MCF 10A (cell line): ENCODE measurements at places on chromosomes 11 and 22.

DNA sequence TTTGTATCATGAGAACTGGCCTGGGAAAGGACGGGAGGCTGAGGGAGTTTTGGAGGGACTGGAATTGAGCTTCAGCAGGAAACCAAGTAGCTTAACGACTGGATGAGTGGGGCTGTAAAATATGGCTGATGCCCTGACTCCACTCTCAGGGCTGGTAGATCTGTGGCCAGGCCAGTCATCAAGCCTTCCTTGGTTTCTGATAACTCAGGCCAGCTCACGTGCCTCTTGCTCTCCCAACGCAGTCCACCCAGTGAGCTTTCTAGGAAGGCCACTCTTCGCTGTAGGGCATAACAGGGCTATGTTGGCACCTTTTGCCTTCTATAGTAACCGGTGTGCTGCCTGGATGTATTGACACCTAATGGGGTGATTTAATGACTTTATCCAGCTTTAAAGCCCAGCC lies 5.8 kb upstream of the MADD start:
- DNase-seq, result no peak

DNA sequence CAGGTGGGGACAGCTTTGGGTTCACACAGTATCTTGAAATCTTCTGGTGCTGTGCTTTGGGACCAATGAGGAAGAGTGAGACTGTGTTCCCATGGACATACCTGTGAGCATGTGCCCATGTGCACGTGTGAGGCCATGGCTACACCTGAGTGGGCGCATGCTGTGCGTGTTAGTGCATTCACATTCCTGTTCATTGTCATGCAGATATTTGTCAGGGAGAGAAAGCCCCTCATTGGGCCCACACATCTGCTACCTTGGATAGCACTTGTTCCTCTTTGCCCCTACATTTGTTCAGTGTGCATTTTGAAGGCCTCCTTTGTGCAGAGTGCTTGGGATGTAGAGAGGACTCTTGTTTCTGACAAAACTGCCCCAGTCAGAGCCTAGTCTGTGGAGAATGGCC lies 154.3 kb upstream of the E2F8 start:
- DNase-seq, result no peak

- DNase-seq, result no peak
Measured at GRCh38 chr11:126140201-126140925, 71.1 kb downstream of the RPUSD4 start.

DNA sequence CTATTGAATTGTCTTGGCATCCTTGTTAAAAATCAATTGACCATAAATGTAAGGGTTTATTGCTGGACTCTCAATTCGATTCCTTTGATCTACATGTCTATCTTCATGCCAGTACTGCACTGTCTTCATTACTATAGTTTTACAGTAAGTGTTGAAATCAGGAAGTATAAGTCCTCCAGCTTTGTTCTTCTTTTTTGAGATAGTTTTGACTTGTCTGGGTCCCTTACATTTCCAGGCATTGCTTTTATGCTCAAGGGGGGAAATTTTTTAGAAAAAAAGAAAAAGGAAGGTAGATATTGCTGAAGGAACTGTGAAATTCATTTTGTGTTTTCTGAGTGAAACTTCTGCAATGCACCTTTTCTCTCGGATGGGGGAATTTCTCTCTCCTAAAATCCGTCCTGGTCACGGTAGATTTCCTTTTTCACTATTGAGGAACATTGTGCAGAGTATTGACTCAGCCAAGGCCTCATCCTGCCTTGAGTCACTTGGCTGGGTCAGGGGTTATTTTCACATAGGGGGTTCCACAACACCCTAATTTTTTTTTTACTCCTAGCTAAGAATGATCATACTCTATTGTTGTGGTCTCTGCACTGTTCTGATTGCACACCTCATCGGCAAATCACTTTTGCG lies 2.8 kb upstream of the ACER3 start:
- DNase-seq, result no peak

DNA sequence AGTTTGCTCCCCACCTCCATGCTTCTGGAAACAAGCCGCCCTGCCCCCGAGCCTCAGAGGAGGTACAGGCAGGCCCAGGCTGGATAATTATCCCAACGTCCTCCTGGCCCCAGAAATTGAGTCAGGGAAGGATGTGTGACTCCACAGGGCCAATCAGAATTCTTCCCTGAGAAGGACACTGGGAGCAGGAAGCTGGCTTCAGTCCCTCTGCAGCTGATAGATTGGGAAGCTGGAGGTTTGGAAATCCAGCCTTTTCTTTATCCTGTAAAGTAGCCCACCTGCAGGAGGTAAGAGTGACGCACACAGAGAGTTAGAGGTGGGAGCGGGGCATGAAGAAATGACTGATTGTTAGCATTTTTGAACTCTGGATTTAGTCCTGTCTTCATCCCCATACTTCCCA lies 97.5 kb upstream of the CD82 start:
- DNase-seq, result no peak
